ENCODE measurements at places on chromosomes 7 and 10.
A peak's percentile ranks its signal among the peaks of the same experiment; 100 is the strongest.

- DNase-seq: no peak
Measured at GRCh38 chr10:48300556-48300955, 5.9 kb upstream of the MAPK8 start.

GRCh38 chr10:470339-471003 lies 219.0 kb downstream of the DIP2C start:
- no peak for DNase-seq

- DNase-seq: no peak
Measured at GRCh38 chr10:61878740-61879068, 22.8 kb upstream of the ARID5B start.

DNA sequence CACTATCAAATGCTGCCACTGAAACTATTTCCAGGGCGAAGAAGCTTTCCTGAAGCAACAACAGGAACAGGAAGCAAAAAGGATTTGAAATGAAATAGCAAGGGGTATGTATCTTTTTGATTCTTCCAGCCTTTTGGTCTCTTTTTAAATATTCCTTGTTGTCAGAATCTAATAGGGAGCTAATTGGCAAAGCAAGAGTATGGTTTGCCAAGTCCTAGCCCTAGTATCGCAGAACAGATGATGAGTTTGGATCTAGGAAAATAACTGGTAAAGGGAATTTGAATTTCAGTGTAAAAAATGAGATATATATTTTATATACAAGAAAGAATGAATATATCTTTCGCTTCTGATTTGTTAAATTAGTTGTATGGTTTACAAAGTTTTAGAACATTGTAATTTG lies 252.5 kb downstream of the ANKRD7 start:
- DNase-seq: no peak

GRCh38 chr7:50567715-50568261 lies 2.6 kb upstream of the DDC start:
- DNase-seq: no peak

DNA sequence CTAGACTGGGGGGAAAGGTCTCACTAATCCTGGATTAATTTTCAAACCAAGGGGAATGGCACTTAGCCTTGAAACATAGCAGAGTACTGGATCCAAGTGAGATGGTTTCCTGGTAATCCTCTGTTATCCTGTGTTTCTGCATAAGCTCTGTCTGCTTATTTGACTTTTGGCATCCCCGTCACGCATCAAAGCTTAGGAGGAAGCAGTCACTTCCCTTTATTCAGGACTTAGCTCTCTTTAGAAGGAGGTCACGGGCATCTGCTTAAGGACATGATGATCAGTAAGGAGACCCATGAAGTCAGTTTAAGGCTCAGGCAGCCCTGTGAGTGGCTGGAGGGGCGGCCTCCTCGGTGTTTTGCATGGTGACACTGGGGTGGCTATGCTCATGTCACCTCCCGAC lies 30.0 kb downstream of the TSPAN15 start:
- no peak for DNase-seq

GRCh38 chr7:116726149-116726548 lies 54.2 kb downstream of the MET start:
- DNase-seq: no peak

GRCh38 chr7:45585628-45586027 lies 11.5 kb downstream of the ADCY1 start:
- DNase-seq: no peak

DNA sequence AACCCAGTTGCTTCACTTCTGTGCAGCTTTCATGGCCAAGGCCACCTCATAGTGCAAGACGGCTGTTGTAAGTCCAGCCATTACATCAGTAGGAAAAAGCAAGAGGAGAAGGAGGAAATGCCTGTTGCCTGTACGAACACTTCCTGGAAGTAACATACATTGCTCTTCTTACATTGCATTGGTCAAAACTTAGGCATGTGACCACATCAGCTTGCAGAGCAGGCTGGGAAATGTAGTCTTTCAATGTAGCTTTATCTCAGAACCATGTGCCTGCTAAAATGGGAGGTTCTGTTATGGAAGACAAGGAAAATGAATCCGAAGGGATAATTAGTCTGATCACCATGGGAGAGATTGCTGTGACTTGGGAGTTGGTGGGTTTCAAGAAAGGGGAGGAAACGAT lies 4.3 kb downstream of the SLC29A3 start:
- DNase-seq: peak; percentile 38

Data from AG08396 (cell line).